ENCODE measurements at places on chromosomes 4 and X. TPM values are rescaled to one million over a fixed set of nuclear protein-coding genes. Genes with fewer than 3 reads are reported as not detected.

DNA sequence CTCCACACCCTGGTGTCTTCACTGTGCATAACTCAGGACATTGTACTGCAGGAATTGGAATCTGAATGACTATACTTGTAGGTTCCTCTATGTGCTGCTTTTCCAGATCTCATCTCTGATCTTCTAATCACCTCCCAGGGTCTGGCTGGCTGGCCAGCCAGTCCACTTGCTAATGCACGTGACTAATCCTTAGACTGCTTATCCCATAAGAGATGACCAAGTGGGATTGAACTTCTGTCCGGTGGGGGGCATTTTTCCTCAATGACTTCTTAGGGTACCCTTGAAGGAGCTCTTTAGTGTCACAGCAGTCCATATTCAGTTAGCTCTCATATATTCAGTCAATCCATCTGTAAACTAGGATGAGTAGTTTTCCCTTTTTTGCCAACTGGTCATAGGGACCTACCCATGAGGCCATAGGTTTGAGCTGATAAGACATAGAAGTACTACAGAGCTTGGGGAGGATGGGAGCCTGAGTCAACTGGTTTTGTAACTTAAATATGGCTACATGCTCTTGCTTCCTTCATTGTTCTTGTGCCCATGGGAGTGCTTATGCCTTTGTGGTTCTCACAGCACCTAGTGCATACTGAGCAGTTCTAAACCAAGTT lies 71.9 kb upstream of the WDR1 start:
- DNase-seq, result no peak

DNA sequence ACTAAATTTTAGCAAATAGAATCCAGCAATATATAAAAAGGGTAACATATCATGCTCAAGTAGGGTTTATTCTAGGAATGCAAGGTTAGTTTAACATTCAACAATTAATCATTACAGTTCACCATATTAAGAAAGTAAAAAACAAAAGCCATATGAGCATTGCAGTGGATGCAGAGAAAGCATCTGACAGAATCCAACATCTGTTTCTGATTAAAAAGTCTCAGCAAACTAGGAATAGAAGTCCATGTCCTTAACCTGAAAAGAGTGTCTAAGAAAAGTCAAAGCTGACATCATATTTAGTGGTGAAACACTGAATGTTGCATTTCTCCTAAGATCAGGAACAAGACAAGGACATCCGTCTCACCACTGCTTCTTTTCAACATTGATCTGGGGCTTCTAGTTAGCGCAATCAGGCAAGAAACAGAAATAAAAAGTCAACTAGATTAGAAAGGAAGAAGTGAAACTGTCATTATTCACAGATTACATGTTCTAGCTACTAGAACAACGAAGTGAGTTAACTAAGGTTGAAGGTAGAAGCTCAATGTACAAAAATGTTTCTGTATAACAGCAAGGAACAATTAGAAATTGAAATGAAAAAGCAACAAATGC lies 49.3 kb downstream of the MRPL1 start:
- DNase-seq, result no peak

DNA sequence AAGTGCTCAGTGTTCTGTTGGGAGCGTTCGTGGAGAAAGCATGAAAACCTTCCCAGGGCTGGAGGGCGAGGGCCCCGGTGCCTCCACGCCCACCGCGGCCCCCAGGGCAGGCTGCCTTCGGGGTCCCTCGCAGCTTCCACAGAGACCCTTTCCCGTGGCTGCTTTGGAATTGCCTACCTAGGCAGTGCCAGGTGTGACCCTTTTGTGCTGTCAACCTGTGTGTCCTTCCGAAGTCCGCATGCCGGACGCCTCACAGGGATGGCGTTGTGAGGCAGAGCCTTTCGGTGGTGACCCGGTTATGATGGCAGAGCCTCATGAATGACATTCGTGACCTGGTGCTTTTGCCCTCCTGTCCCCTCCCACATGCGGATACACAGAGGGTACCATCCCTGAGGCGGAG lies 17.4 kb downstream of the TMEM175 start:
- no peak for DNase-seq

DNA sequence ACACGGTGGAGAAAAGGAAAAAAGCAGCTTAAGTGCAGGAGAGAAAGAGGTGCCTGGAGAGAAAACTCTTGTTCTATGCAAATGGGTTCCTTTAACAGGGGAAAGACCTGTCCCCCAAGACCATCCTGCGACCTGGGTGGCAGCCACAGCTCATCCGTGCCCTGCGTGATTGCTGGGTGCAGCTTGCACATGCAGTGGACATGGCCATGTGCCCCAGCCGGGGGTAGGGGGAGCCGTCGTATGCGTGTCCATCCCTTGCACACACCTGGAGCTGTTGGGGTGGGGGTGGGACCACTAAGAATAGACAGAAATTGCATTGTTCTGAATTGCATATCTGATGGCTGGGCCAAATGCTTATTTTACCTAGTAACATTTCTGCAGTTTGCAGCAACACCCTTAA lies 171.9 kb downstream of the GUCY2F start:
- no peak for DNase-seq

GRCh38 chr4:4625488-4625887 lies 83.6 kb upstream of the STX18 start:
- DNase-seq, result no peak

TKTL2 gene
- total RNA-seq, result not detected

CRLF2 gene
- total RNA-seq, result not detected

KLF3 gene
- 32.7 TPM for total RNA-seq

GRCh38 chr4:66604192-66604591 lies 933.9 kb upstream of the EPHA5 start:
- DNase-seq, result no peak

PROM1 gene
- 0.14 TPM for total RNA-seq

SLC26A1 gene
- 0.19 TPM for total RNA-seq

DNA sequence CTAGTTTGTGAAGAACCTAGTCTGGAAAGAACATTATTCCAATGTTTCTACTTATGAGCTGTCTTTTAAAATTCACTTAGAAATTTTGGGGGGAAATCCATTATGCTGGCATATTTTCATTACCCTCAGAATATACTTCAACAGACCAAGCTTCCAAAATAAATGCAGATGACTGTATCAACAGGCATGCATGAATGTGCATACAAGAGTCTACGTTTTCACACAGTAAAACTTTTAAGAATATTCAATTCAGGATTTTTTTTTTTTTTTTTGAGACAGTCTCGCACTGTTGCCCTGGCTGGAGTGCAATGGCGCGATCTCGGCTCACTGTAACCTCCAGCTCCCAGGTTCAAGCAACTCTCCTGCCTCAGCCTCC lies 49.7 kb downstream of the ABCG2 start:
- no peak for DNase-seq

BEX3 gene
- total RNA-seq, result 269 TPM

- DNase-seq, result no peak
These were observed 74.3 kb downstream of the CFAP299 start for GRCh38 chr4:80409809-80410208.
